Stimulated activated CD4-positive, alpha-beta T cell treated with anti-CD3 and anti-CD28 coated beads, TNF-alpha, amount 100 ng/mL, for 1 hour (primary cell): ENCODE measurements at places on chromosomes 1 and 21.

- no peak for DNase-seq
These were observed at the start of gene SLC45A3 for GRCh38 chr1:205680073-205680851. Gene SLC45A3, minus strand, starts transcription at chr1:205680509. Its CDS starts 15,853 bp downstream, at chr1:205664656.

DNA sequence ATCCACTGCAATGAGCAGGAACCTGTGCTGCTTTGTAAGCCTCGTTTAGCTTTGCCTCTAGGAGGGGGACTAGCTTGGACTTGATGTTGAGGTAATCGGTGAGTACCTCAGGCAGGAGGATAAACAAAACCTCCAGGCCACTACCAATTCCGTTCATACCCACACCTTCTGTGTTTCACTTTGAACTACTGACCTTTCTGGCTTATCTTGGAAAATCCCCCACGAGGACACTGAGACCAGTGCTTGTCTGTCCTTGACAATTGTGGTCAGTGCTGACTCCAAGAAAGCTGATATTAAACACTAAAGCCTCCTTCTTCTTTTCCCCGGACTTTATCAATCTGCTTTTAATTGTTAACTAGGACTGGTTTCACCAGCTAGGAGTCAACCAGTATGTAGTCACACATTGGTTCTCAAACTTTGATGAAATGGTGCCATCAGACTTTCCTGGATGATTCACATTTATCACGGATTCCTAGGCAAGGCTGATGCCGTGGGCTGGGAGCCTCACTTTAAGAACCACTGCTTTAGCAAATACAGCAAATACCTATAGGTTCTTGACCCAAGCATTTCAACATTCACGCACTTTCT lies 52.7 kb downstream of the TGFB2 start:
- no peak for DNase-seq

DNA sequence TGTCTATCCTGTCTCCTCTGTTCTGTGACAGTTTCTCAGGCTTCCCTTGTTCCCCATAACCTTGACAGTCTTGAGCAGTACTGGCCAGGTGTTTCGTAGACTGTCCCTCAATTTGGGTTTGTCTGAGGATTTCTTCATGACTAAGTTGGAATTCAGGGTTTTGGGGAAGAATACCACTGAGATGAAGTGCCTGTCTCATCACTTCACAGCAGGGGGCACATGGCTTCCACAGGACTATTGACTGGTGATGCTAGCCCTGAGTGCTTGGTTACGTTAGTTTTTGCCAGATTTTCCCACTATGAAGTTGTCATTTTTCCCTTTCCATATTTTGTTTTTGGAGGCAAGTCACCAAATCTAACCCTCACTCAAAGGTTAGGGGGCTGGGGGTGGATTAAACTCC lies 45.7 kb downstream of the CDCP2 start:
- no peak for DNase-seq

DNA sequence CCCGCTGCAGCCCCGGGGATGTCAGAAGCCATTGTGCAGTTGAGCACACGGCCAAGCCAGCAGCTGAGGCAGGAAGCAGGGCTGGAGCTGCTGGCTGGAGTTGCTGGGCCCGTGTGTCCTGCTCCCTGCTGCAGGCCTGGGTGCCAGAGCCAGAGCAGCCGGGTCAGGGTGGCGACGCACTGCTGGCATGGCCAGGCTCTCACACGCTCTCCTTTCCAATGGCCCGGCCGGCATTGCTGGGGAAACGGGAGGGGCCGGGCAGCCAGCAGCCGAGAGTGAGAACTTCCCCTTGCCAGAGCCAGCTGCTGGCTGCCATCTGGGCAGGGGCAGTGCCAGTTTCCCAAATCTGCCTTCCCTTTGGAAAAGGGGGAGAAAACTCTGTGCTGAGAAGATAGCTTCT lies 82.4 kb upstream of the PROX1 start:
- DNase-seq, result no peak

GRCh38 chr1:165793951-165794350 lies 25.3 kb upstream of the TMCO1 start:
- DNase-seq, result no peak

- no peak for DNase-seq
These were observed 1606.5 kb downstream of the BRINP3 start for GRCh38 chr1:188871164-188871563.
